ENCODE measurements at places on chromosomes 1 and 21.

- no peak for DNase-seq
Measured at GRCh38 chr1:234731569-234732085, 121.6 kb upstream of the IRF2BP2 start.

- no peak for DNase-seq
Measured at GRCh38 chr1:52792036-52792435, 50.5 kb upstream of the ZYG11A start.

DNA sequence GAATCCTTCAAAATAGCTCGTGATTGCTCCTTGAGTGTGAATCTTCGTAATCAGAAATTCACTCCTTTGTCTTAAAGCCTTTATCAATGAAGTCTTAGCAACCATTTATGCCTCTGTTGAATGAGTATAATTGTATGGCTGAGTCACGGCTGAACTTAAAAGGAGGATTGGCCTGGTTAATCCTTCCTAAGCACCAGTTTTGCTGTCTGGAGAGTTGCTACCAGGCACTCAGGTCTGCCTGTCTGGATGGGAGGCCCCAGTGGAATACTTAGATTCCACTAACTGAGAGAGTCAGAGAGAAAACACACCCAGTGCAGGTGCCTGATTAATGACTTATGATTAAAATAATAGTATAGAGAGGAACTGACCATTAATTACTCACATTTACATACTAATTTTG, 7.6 kb upstream of the HHAT start:
- no peak for DNase-seq

DNA sequence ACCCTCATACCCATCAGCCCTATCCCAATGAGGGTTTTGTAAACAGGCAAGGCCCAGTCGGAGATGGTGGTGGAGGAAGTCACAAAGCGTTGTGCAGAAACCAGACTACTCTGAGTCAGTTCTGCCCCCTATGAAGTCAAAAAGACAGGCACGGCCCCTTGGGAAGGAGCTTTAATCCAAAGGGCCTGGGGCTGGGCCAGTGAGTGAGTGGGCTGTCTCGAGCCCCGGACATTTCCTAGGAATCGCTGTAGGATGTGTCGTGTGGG, 442 bp upstream of the AHCYL1 start:
- no peak for DNase-seq

DNA sequence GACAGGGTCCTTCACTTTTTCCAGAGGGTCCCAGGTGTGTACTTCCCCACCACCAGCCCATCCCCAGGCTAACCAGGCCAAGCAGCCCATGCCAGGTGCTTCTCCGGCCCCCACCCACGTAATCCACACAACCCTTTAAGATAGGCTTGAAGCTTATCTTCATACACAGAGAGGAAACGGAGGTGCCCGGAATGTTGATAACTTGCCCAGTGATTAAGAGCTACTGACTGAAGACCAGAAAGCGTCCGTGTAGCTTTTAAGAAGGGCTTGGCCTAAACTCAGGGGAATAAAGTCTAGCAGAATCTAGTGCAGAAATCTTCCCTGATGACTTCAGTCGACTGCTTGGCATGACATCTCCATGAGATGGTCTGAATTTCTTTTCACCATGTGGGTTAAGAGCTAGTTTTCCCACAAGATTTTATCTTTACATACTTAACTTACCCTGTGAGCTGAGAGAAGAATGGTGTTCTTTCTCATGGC, 138.7 kb downstream of the GALNT2 start:
- no peak for DNase-seq

DNA sequence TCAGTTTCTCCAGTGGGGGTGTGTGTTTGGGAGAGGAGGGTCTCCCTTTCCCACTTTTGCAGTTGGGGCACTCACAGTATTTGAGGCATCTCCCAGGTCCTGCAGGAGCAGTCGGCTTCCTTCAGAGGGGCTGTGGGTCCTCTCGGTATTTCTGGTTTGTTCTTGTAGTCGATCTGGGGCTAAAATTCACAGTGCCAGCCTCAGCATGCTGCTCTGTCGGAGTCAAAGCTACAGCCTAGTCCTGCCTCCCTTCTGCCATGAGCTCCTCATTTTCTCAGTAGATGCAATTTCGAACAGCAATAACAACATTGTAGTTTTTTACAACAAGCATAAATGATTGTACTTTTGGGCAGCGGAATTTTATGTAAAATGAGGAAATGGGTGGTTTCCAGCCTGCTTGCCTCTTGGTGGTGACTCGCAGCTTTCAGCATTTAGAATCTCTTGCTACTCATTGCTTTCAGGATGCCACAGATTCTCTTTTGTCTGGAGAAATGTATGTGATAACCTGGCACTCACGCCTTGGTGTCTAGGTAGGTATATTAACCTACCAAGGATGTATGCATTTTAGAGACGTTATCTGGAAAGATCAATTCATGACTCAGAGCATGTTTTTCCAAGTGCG, 82.4 kb upstream of the C21orf91 start:
- DNase-seq = no peak

DNA sequence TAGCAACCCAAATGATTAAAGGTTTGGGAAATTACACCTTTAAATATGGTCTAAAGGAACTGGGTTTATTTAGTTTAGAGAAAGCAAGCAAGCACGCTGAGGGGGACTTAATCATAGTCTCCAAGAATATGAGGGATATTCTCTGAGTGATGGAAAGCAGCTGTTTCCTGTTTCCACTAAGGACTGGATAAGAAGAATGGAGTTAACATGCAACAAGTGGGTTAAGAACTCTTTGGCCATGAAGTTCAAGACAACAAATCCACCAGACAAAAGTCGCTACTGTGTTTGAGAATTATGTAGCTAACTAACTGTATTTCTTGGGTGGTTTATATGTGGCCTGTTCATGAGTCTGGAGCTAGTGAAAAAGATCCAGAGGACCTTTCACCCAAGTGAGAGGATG, 85.7 kb downstream of the TGFB2 start:
- DNase-seq = no peak

- no peak for DNase-seq
Measured at GRCh38 chr21:21750124-21750825, 752.1 kb downstream of the NCAM2 start.

GRCh38 chr1:201941420-201942128, 4.8 kb downstream of the LMOD1 start:
- DNase-seq = no peak

- DNase-seq = no peak
Measured at GRCh38 chr1:161733526-161733925, 12.2 kb downstream of the FCRLB start.

GRCh38 chr1:235972311-235972689, 92.6 kb downstream of the NID1 start:
- DNase-seq = no peak

GRCh38 chr1:244863491-244864252, 671 bp downstream of the HNRNPU start:
- no peak for DNase-seq

- DNase-seq = no peak
Measured at GRCh38 chr1:234342774-234343173, 30.5 kb upstream of the COA6 start.

DNA sequence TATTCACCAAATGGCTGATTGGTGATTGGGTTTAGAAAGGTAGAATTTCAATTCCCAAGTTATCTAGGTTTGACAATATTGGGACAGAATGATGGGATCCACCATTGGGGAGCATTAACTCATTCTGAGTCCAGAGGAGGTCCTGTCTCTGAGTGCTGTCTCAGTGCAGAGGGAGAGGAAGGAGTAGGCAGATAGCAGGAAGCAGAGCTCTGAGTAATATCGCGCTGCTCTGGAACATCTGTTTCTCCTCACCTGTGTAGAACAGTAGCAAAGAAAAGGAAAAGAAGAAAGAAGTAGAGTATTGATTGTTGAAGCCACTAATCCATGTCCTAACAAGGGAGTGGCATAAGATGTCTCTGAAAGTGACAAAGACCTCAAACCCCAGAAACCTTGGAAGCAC, 1657.8 kb downstream of the MRPL39 start:
- DNase-seq = no peak

DNA sequence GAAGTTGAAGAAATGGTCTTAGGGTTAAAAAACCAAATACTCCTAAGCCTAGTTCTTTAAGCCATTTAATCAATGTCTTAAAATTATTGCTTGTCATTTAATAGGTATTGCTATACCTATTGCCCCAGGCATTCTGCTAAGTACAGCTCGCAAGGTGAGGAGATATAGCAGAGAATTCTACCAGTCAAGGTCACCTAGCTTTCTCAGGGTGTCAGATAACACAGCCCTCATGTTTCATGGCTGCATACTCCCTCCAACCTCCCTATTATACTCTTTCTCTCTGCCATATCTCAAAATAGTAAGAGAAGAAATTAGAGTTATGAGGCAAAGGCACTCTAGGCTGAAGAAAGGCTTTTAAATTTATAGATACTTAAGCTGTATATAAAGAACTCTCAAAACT, 68.4 kb upstream of the GPR88 start:
- no peak for DNase-seq

- peak; percentile 20 for DNase-seq
Measured at GRCh38 chr1:61782771-61783170, 40.5 kb downstream of the PATJ start.

DNA sequence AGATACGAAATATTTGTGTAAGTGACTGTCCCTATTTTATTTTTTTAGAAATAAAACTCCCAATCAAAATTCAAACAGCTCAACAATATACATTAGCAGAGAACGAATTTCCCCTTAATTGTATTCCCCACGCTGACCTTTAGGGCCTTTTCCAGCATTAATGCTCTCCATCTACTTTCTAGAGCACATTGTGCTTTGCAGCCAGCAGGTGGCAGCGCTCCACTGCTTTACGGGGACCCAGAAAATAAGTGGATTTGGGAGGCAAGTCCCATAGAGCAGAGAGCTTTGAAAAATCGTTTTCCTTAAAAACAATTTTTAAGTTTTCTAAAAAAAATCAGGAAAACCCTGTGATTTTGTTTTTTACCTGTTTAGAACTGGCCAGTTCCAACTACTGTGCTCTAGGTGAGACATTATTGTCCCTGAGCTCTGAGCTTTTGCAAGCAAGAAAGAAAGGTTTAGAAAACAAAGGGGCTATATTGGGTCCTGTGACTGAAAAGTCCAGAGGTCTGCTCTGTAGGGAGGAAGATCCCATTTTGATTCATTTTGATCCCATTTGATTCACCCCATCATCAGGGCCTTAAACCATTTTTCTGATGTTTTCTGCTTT, 144.4 kb upstream of the ZNF644 start:
- peak; percentile 2 for DNase-seq

DNA sequence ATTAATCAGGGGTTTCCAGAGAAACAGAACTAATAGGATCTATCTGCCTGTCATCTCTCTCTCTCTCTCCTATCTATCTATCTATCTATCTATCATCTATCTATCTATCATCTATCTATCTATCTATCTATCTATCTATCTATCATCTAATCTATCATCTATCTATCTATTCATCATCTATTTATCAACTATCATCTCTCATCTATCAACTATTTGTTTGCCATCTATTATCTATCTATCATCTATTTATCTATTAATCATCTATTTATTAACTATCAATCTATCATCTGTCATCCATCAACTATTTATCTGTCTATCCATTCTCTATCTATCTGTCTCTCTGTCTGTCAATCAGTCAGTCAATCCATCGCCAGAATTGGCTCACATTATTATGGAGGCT, 70.0 kb upstream of the MRPS6 start:
- no peak for DNase-seq

GRCh38 chr1:213256438-213257087, 205.5 kb downstream of the RPS6KC1 start:
- no peak for DNase-seq

GRCh38 chr1:177273141-177273540, 102.4 kb downstream of the BRINP2 start:
- DNase-seq = no peak

GRCh38 chr1:95551201-95551600, 317.2 kb downstream of the RWDD3 start:
- DNase-seq = no peak

GRCh38 chr1:172738389-172738788, 79.5 kb downstream of the FASLG start:
- no peak for DNase-seq

DNA sequence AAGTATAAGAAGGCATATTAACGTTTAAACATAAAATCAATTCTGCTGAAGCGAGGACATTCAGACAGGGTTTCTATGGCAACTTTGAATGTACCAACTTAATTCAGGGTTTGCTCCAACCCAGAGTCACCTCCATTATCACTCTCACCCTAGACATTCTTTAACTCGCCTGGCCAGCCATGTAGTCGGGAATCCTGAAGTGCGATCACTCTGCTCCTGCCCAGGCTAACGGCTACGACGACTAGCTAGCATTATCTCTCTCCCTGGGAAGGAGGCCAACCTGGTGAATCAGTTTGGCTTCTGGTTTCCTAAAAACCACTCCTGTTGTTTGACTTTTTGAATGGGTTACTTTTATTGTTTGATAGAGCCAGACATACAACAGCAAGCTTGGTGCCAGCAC, 38.9 kb upstream of the ZBTB18 start:
- no peak for DNase-seq

DNA sequence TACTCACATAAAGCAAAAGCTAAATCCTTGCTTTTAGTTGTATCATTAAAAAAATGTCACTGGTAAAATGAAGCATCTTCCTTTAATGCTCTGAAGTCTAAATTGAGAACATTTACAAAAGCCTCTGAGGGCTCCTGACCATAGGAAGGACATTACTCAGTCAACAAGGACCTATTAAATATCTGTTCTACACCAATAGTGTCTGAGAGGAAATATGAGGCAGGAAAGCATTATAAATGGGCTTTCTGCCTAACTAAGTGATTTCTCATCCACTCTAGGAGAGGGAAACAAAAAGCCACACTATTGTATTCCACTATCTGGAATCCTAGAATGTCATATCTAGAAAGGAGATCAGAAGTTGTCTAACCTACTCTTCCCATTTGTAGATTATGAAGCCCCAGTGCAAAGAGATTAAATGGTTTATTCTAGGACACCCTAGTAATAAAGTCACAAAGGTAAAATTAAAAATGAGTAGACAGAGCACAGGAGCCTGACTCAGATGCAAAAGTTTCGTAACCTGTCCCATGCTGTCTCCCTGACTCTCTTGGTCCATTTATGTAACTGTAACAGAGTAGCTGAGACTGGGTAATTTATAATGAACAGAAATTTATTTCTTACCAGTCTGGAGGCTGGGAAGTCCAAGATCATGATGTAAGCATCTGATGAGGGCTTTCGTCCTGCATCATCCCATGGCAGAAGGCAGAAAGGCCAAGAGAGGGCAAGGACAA, 17.6 kb downstream of the RGS1 start:
- DNase-seq = no peak

GRCh38 chr1:178166429-178167024, 72.6 kb downstream of the RASAL2 start:
- DNase-seq = no peak

DNA sequence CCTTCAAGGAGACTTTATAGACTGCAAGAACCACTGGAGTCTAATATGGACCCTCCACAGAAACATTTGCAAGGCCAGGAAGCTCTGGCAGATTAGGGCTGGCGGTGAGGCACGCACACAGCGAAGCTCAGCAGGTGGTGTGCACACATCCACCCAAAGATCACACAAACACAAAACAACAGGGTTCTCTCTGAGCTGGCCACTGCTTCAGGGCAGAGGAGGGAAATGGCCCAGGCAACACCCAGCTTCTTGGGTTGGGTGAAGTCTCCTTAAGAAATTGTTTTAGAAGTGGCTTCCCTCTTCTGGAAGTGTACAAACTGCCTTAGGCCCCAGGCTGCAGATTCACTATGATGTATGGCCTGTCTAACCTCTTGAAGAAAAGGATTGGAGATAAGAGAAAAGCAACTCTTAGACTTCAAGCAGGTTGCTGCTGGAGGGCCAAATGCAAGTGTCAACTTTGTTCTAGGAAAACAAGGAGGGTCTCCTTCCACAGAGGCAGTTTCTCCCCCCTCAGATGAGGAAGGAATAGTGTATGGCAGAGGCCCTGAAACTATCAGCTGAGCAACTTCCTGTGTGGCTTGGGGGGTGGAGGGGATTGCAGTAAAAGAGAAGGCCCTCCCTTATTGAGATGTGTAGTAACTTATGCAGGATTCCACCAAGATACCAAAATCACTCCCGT, 2.0 kb downstream of the RCSD1 start:
- DNase-seq = no peak
